ENCODE measurements at places on chromosomes 5 and 9.

DNA sequence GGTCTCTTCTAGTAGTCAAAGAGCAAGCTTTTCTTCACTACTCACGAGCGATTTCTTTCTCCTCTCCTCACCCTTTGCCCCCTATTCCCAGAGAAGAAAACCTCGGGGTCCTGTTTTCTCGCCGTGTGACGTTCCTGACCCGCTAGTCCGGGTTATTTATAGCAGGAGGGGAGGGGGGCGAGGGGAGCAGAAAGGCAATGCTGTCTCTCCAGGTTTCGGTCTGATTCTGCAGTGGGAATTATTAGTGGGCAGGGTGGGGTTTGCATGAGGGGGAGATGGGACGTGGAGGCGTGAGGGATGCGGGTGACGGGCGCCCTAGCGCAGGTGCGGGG, 847 bp upstream of the GABRB2 start:
- no peak for DNase-seq

GRCh38 chr5:36168737-36169136, 16.8 kb downstream of the SKP2 start:
- no peak for DNase-seq

DNA sequence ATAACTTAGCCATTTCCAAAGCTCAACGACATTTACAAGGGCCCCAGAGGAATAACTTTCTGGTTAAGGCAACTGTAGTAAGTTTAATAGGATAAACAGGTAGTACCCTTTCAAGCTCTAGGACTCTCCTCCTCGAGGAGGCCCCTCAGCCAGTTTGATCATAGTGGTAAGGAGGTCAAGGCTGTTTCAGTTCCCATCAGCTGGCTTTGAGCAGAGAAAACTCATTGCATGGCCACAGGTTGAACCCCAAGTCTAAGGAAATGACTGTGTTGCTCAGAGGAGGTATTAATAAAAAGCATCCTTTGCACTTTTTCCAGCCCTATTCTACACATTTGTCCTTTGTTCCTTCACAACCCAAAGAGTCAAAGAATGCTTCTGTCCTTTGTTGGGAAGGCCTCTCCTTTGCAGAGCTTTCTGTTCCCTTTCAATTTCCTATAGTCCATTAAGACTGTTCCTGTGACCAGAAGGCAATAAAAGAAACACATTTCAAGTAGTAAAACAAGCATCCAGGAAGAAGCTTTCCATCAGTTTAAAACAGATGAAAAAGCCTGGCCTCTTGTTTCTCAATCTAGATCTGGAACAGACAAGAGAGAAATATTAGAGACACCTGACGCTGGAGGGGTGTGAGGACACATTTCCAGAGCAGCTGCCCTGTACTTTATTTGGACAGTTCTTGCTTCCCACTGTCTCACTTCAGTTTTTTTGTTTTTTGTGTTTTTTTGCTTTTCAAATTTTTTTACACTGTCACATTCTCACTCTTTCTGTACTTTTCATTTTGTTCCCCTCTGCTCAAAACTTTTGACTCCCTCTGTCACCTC, 54.1 kb downstream of the PRRC1 start:
- peak; percentile 46 for DNase-seq

- DNase-seq: no peak
These were observed 42.0 kb downstream of the SSBP2 start for GRCh38 chr5:81708889-81709288.

DNA sequence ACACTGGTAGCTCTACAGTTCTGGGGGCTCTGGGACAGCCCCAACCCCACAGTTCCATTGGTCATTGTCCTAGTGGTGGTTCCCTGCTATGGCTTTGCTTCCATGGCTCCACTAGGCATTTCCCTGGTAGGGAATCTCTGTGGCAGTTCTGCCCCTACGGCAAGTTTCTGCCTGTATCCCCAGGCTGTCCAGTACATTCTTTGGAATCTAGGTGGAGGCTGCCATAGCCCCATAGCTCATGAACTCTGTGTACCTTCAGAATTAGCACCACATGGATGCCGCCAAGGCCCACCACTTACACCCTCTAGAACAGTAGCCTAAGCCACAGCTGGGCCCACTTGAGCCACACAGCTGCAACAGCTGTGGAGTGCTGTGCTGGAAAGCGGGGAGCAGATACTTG, 3.3 kb upstream of the GOLM1 start:
- no peak for DNase-seq

- peak; percentile 5 for DNase-seq
These were observed 381.6 kb downstream of the EFNA5 start for GRCh38 chr5:107289030-107289714.

DNA sequence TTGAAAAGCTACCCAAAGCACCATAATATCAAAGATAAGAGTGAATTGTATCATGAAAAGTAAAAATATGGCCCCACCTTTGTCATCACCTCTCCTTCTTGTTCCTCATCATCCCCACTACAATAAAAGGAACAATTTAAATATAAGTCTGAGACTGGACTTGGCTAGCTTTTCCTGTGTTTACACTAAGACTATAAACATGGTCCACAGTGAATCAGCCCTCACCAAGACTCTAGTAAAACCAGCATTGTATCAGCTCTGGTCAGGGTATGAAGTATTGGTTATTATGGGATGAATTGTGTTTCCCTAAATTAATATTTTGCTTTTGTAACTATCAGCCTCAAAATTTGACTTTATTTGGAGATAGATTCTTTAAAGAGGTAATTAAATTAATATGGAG, 105.4 kb downstream of the SLC25A46 start:
- no peak for DNase-seq

DNA sequence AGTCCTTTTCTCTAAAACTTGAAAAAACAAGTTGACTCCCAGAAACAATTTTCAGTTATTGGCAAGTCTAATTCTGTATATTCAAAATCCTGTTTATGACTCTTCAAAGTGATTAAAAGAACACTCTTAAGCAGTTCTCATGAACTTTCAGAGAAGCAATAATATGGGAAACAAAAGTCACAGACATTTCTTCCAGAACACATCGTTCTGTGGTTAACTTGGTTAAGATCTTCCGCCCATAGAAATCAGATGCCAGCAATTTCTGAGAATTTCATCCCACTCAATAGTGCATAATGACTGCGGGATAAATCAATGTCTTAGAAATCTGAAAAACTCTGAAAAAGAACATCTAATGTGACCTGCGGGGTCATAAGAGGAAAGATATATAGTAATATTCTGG, 300.5 kb downstream of the COX7C start:
- no peak for DNase-seq

GRCh38 chr5:42886635-42887034, 74.9 kb upstream of the SELENOP start:
- DNase-seq: no peak

- no peak for DNase-seq
These were observed 2.2 kb downstream of the AKNA start for GRCh38 chr9:114385397-114386181.

DNA sequence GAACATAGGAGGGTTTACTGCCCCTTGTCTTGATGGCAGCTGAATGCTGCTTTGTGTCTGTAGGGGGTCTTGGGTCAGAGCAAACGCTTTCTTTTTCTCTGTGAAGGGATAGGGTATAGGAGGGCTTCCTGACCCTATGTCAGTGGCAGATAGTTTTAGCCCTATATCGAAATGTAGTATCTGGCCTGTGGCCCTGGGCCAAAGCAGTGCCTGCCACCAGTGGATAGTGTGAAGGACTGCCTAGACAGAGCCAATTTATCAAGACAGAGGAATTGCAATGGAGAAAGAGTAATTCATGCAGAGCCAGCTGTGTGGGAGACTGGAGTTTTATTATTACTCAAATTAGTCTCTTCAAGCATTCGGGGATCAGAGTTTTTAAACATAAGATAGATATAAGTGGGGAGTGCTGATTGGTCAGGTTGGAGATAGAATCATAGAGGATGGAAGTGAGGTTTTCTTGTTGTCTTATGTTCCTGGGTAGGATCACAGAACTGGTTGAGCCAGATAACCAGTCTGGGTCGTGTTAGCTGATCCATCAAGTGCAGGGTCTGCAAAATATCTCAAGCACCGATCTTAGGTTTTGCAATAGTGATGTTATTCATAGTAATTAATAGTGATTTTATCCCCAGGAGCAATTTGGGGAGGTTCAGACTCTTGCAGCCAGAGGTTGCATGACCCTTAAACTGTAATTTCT, 178.5 kb downstream of the GDNF start:
- no peak for DNase-seq

- DNase-seq: no peak
These were observed 227.1 kb upstream of the DMRT1 start for GRCh38 chr9:614431-614830.

- no peak for DNase-seq
These were observed 144.0 kb upstream of the PLPPR1 start for GRCh38 chr9:100884518-100884917.

GRCh38 chr9:119802621-119803020, 433.4 kb upstream of the BRINP1 start:
- no peak for DNase-seq

- no peak for DNase-seq
These were observed 80.3 kb downstream of the S1PR3 start for GRCh38 chr9:89071591-89071990.

- no peak for DNase-seq
These were observed 36.8 kb upstream of the NEK6 start for GRCh38 chr9:124220946-124221451.

DNA sequence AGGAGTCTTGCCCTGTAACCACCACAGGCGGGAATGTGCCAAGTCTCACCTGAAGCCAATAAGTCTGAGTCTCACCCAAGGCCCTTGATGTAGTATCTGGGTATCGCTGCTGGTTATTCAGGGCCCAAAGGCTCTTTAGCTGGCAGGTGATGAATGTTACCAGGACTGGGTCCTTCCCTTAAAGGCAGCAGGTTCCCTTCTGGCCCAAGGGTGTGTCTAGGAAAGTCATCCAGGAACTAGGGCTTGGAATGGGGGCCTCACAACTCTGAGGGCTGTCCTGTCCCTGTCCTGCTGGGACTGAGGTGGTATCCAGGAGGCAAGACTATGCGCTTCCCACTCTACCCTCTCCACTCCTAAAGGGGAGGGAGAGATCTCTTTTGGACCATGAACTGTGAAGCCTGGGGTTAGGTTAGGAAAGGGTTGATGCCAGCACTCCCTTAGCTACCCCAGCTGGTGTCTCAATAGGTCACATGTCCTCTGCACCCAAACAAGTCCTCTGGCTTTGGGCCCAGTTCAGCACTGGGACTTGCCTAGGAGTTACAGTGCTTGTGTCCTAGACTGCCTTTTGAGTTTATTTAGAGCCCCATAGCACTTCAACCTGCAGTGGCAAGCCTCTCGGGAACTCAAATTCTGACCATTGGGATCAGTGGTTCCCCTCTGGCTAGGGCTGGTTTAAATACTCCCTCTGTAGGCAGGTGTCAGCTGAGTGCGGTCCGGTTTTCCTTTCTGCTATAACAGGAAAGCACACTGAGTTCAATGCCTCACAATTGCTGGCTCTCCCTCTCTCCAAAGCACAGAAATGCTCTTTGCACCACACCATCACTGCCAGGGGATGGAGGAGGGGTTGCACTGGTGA, 22.5 kb upstream of the RANBP3L start:
- no peak for DNase-seq

DNA sequence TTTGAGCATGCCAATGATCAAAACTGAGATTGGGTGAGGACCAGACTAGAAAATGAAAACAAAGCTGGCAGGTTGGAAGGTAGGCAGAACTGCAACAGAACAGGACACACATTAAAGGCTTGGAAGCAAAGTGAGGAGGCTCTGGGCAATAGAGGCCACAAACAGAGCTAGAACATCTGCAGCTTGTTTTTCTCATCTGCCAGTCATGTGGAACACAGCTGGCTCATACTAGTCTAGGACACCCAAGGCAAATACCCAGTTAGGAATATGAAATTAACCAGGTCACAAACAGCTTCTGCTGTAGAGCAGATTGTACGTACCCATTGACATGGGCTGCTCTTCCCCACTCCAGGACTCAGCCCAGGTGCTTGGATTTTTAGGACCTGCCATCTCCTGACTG, 61.7 kb downstream of the SPEF2 start:
- DNase-seq: no peak

GRCh38 chr5:77208507-77209163, 1.8 kb upstream of the PDE8B start:
- no peak for DNase-seq

GRCh38 chr9:136566901-136567300, 21.1 kb upstream of the NOTCH1 start:
- DNase-seq: no peak

DNA sequence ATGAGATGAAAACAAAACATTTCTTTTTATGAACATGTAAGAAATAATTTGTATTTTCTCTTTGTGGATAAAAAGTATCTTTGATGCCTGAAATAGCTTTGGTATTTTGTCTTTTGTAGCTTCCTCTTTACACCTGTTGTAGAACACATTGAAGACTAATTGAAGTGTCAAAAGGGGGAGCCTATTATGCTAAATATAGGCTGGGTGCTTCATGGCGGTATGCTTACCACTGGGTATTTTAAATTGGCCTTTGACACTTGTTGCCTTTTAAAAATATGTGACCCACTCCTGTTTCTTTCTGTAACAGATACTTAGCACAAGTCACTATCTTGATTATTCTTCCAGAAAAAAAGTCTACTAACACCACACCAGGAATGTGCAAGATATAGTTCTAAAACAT, 226.4 kb downstream of the KIAA0825 start:
- DNase-seq: no peak

- peak; percentile 48 for DNase-seq
These were observed 475 bp downstream of the WDR5 start for GRCh38 chr9:134136118-134136995.

GRCh38 chr5:66967102-66967501, 229.5 kb downstream of the CD180 start:
- no peak for DNase-seq
